ENCODE measurements at places on chromosomes 7 and 10.

DNA sequence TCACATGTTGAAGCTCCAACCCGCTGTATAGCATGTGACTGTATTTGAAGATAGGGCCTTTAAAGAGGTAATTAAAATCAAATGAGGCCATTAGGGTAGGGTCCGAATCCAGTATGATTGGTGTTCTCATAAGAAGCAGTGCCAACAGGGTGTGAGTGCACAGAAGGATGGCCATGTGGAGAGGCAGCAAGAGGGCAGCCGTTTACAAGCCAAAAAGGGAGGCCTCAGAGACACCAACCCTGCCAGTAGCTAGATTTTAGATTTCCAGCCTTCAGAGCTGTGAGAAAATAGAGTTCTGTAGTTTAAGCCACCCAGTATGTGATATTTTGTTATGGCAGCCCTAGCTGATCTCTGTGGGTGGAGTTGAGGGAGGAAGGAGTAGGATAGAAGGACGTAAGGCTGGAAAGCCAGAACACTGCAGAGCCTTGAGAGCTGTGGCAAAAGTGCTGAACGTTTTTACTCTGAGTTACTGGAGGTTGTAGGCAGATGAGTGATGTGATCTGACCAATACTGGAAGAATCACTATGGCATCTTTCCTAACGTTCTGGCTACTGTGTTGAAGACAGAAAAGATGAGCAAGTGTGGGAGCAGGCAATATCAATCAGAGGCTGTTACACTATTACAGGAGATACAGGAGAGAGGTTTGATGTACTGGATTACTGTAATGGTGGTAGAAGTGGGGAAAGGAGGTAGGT is 334.9 kb downstream of the ELMO1 start:
- no peak for DNase-seq

DNA sequence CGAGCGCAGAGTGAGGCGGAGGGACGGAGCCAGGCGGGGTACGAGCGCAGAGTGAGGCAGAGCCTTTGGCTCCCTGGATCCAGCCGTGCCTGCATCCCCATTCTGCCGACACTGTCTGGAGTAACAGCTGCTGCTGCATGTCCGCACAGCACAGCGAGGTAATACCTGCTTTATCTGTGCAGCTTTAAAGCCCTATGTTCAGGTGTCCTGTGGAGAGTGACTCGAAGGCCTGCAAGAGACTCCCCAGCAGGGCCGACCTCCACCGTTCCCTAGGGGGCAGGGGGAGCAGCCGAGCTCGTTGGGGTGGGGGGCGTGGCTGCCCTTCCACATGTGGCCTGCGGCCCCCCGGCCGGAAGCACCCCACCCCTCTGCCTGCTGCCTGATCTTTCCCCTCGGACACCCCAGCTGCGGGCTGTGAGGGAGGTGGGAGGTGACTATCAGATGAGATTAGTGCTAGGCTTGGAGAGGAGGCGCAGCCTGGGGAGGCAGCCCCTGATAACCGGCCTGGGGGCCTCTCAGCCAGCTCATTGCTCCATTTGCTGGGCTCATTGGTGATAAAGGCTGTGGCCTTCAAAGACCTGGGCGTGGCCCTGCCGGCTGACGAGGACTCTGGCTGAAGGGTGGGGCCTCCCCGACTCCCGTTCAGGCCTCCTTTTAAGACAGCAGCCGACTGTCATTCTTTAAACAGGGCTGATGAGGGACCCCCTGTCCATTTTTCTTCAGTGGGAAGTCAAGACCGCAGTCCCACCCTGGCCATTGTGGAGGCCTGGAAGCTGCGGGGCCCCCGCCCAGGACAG is 8.0 kb downstream of the VENTX start:
- DNase-seq = no peak

- no peak for DNase-seq
Measured at GRCh38 chr7:18900236-18900635, 217.2 kb downstream of the TWIST1 start.

DNA sequence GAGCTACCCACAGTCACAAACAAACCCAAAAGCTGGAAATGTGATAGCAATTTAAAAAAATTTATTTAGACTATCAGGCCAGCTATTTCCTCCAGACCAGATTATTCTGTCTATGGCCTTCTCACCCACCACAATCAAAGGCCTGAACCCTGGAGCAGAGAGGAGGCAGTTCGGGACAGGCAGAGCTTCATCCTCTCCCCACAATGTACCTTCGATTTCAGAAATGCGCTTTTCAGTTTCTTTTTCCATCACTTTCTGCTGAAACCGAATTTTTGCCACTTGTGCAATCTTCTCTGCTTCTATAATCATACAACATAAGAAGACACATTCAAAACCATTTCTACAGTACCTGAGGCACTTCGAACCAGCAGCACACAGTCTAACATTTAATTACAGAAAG is 29.9 kb downstream of the ERLIN1 start:
- no peak for DNase-seq

DNA sequence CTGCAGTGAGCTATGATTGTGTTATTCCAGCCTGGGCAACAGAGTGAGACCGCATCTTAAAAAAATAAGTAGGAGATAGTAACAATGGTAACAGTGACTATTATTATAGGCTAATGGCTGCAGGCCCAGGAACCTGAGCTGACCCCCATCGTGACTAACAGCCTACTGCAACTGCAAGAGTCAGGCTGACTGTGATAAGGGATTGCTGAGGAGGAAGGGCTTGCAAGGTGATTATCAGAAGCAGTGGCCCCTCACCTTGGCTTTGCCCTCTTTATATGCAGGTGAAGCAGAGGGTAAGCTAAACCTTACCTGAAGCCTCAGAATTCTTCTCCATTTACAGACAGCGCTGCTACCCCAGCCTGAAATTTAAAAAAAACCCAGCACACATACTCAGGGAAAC is 83.9 kb upstream of the SDK1 start:
- DNase-seq = no peak

DNA sequence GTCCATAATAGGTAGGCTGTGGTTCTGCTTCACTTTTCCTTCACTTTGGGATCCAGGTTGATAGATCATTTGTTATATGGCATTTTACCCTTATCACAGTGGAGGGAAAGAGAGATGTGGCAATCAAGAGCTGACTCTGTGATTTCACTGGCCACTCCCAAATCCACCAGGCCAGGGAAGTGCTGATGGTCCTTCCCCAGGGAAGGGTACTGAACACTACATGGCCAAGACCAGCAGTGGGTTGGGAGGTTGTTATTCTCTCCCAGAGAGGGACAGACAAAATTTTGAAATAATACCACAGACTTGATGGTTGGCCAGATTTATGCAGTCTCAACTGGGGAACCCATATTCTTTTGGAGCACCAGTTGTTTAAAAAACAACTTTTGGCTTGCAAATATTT is 102.5 kb downstream of the SND1 start:
- no peak for DNase-seq

GRCh38 chr10:95445223-95445836 is 115.8 kb downstream of the SORBS1 start:
- DNase-seq = no peak

GRCh38 chr10:7697426-7697825 is 5.7 kb upstream of the ITIH2 start:
- no peak for DNase-seq

DNA sequence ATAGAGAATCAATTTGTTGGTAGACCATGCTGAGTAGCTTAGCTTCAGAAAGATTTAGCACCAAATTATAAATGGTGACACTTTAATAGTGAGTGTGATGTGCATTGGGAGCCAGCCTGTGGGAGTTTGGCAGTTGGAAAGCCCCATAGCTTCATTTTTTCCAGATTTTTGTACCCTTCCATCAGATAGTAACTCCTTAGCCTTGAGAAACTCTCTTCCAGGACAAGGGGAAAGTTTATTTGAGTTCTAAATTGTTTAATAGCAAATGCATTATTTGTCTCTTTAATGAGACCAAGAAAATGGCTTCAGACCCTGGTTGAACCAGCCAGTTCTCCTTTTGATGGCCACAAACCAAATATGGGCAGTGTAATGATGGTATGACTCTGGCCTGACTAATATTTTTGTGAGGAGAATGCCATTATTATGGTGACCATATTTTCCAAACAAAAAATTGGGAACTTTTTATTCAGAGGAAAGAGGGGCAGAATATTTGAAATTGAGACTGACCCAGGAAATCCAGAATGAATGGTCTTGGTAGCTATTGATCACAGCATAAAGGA is 49.8 kb downstream of the PLCE1 start:
- no peak for DNase-seq

GRCh38 chr7:155985518-155986250 is 173.4 kb upstream of the SHH start:
- no peak for DNase-seq

GRCh38 chr7:44325201-44325671 is at the start of gene CAMK2B:
Gene CAMK2B, minus strand, starts transcription at chr7:44325594. Its CDS starts 173 bp downstream, at chr7:44325421.
- DNase-seq = no peak

- DNase-seq = no peak
Measured at GRCh38 chr10:16865766-16866165, 48.5 kb upstream of the RSU1 start.

DNA sequence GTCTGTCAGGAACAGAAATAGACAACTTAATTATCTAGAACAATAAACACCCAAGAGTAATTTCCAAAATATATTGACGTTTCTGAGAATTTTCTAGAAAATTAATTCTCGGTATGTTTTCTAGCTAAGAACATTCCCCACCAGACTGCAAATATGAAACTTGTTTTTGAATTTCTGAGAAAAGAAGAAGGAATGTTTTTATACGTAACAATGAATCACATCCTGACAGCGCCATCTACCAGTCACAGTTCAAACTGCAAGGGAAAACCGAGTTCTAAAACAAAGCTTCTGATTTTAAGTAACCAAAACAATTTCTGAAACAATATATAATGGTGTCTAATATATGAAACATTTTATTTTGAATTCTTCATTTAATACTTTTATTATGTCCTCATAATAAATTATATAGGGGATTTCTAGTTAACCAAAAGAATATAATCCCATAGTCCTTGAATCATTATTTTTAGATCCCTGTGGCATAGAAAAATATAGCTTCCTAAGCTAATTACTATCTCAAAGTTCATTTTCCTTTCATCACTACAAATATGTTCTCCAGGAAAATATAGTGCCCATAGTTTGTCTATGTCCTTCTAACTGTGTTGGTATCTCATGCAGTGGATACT is 34.5 kb upstream of the MEOX2 start:
- DNase-seq = no peak

GRCh38 chr7:6649241-6649961 is 12.3 kb downstream of the ZNF316 start:
- no peak for DNase-seq

GRCh38 chr10:111836571-111836970 is 347.0 kb downstream of the GPAM start:
- DNase-seq = no peak

DNA sequence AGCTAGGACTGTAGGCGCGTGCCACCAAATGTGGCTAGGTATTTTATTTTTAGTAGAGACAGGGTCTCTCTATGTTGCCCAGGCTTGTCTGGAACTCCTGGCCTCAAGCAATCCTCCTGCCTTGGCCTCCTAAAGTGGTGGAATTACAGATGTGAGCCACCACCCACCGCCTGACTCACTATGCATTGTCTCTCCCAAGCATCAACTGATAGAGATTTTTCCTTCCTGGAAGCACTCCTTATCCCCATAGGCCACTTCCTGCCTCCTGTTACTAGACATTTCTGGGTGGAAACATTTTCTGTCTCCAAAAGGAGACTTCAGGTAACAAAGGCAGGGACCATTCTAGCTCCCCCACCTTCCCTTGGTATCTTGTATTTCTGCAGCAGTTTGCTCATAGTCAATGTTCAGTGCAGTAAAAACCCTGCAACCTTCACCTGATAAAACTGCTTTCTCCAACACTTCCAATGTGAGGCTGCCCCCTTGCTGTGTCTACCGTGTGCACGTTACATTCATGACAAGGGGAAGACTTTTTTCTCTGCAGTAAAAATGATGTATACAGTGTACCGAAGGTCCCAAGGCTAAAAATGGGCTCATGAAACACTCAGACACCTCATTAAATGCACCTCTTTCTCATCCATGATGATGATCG is 84.9 kb downstream of the NHLRC2 start:
- no peak for DNase-seq

DNA sequence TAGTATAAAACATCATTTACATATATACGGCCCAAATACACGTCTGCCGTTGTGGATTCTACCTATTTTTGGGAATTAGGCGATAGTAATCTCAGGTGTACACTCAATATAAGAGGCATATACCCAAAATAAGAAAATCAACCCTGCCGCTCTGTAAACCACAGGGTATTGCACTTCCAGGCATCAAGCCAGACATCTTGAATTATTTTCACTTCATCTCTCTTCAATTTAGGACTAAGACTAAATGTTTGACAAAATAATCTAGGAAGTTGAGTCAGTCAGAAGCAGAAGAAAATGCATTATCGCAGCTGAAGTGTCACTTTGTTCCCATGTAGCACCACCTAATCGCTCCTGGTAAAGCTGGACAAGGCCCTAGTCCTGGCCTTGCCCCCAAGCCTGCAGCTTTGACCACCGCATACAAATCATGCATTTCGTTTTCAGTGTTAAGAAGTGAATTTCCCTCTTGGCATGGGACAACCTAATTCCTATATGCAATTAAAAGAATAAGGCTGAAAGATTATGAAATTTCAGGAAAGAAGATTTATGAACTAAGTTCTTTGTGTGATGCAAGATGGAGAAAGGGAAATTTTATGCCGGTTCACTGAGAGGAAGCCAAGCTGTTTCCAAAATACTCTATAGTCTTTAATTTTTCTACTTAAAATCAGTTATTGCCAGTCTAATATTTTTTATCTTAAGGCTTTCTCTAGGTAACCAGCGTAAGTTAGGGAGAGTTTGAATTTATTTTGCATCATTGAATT is 26.0 kb downstream of the CABCOCO1 start:
- no peak for DNase-seq

DNA sequence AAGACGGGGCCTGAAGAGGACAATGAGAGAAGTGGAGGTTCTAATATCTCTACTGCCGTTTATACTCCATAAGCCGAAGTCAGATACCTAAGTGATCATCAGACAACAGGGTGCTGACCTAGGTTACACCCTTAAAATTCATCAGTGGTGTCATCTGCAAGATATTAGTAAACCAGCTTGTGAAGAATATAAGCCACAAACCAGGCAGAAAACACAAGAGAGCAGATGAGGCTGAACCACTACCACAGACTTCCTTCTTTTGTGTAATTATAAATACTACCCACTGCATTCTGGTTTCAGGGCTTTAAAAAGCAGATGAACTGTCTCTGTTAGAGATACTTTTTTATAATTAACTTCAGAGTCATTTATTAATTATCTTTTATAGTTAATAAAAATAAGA is 69.0 kb upstream of the LRRC17 start:
- no peak for DNase-seq

All from stimulated activated CD8-positive, alpha-beta memory T cell treated with anti-CD3 and anti-CD28 coated beads, Interleukin-15, amount 100 ng/mL, for 24 hours (primary cell).